ENCODE measurements at places on chromosomes 2 and 18.

DNA sequence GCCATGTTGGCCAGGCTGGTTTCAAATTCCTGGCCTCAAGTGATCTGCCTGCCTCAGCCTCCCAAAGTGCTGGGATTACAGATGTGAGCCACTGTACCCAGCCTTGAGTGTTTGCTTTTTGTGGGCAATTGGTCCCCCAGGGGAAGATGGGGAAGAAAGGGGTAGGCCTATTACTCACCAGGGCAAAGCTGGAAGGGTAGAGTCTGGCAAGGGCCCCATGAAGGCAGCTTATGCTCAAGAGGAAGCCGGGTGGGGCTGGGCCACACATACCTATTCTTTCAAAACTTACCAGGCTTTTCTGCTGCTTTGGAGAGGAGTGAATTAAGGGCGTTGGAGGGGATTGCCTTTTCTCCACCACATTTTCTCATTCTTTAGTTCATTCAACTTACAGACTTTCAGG, 24.5 kb upstream of the CD28 start:
- DNase-seq = no peak

- no peak for DNase-seq
Measured at GRCh38 chr2:227761740-227762476, 16.2 kb downstream of the SCYGR8 start.

DNA sequence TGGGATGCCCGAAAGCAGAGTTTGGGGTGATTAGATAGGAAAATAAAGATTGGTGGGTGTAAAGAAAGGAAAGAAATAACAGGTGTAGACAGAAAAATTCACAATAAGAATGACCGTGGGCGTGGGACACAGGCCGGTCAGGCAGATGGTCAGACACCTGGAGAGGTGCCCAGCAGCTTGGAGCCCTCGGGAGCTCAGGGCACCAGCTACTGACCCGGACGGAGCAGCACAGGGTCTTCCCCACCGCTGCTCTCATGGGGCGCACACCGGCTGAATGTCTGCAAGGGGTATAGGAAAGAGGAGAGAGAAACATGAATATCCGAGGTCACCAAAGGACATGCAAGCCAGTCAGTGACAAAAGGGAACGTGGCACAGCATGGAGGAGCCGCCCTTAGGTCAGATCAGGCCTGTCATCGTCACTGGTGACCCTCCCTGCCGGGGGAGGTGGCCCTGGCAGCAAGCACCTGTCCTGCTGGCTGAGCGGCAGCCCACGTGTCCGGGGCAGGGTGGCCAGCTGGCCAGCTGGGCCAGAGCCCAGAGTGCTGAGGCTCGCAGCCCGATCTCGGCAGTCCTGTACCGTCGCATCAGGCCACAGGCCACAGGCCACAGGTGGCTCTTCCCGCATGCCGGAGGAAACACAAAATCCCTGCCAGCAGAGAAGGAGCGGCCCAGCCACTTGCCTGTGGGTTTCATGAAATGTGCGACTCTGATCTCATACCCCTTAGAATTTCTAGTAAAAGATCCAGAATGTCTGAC, 112.0 kb upstream of the NDUFV2 start:
- DNase-seq = no peak

DNA sequence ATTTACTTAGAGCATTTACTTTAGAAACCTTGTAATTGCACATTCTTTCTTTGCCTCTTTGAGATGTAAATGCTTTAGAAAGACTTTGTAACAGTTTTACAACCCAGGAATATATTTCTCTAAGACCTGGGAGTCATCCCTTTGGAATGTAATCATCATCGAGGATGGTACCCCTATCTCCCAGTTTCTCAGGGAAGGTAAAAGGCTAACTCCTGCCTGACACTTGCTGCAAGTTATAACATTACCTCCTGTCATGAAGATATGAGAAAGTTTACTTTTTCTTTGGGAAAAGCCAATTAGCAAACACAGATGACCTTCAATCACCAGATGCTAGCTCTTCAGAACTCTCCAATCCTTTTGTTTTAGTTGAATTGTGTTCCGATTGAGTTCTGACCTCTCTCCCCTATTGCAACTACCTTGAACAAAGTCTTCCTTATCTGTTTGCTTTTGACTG, 420.3 kb upstream of the FSIP2 start:
- no peak for DNase-seq

GRCh38 chr18:52156166-52156565, 183.8 kb upstream of the DCC start:
- no peak for DNase-seq

DNA sequence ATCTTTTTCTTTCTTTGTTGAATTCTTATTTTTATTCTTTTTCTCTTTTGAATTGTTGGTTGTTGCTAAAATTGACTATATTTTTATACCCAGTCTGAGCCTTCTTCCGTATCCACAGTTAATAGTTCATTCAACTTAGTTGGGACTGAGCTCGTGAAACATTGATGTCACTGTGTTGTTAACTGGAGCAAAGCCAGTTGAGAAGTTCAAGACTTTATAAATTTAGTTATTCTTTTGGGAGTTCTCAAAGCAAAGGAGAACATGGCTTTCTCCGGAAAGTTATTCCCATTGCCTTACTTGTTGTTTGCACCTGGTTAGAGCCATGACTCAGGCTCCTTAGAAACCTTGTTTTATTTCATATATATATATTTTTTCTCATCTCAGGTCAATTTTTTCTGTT, 8.8 kb downstream of the CTLA4 start:
- no peak for DNase-seq

DNA sequence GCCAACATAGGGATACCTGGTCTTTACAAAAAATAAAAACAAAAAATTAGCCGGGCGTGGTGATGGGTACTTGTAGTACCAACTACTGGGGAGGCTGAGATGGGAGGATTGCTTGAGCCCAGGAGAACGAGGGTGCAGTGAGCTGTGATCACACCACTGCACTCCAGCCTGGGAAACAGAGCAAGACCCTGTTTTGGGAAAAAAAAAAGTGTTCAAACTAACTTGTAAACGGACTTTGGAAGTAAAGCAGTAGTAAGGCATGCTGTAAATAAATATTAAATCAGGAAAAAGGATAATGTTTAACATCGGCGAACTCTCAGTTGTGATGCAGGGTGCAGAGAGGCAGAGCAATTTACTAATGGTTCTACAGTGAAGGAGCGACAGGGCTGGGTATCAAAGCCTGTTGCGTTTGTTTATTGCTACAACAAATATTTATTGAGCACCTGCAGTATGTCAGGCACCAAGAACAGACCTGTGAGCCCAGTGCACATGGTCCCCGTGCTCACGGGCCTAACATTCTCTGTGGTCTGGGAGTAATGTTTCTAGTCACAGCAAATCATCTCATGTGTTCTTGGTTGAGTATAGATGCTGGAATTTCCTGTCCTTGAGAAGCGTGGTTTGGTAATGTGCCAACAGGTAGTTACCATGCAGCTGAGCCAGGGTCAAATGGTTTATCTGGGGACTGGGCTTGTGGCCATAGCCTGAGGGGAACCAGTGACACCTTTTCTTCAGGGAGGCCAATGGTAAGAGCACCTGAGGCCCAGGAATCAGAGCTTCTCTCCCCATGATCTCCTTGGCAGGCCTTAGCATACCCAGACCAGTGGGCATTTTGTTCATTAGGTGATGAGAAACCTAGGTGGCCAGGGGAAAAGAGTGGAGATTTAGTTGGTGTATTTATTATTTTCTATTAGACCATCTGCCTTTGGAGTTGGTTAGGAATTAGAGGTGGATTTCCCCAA, 27.9 kb upstream of the GREB1 start:
- DNase-seq = peak; percentile 85

GRCh38 chr2:30393510-30393909, 53.5 kb upstream of the LCLAT1 start:
- no peak for DNase-seq

DNA sequence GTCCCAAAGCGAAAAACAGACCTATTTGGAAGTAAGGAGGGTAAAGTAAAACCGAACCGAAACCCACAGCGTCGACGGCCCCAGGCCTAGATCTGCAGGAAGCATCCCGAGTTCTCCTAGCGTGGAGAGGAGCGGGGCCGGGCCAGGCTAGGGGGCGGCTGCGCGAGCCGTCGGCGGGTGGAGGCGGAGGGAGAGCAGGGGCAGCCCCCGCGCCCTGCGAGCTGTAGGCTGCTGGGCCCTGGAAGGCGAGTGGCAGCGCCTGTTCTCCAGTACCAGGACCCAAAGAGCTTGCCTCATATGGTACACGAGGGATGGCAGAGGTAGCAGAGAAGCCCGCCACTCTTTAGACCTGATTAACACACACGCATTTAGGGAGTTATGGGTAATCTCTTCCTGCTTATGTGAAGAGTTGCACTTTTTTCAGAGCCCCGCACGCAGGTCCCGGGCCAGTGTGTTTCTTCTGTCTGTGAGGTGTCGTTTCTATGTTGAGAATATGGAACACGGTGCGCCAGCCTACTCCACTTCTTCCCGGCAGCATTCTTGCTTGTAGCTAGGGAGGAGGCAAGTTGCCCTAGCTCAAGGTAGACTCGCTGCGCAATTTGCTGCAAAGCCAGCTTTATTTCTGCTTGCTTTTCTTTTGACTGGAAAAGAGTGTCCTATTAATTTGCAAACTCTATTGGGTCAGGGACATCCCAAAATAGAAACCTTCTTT, 71.1 kb downstream of the ARHGEF33 start:
- no peak for DNase-seq

DNA sequence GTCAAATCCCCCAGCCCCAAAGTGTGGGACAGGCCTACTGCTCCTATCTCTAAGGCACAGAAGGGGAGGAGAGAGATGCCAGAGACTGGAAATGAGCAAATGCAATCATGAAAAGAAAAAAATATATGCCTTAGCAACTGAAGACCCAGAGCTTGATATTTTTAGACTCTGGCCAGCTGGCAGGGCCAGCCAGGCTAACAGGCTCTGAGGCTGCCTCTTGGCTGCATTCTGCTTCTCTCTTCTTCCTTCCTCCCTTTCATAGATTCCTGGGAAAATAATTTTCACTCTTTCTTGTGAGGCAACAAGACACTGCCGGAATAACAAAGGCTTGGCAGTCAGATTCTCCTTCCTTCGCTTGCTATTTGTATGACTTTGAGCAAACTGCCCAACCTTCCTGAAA, 209.1 kb downstream of the RAD51AP2 start:
- DNase-seq = no peak

GRCh38 chr2:128375454-128375853, 56.8 kb upstream of the HS6ST1 start:
- no peak for DNase-seq

All from DMS79 (cell line).